ENCODE measurements at places on chromosomes 5 and 9. TPM values are rescaled to one million over a fixed set of nuclear protein-coding genes. Genes with fewer than 3 reads are reported as not detected.

Gene CRHBP
- not detected for total RNA-seq

Gene APBA1
- total RNA-seq: 0.38 TPM

Gene SFXN1
- total RNA-seq: 123 TPM

Gene ADAMTS13
- 1.0 TPM for total RNA-seq

Gene AK6
- total RNA-seq: 32.6 TPM

Gene GRM6
- total RNA-seq: not detected

Gene TMEM232
- total RNA-seq: 0.79 TPM

Gene TMEM171
- 0.51 TPM for total RNA-seq

Data from bronchial epithelial cell (primary cell).